ENCODE measurements at places on chromosomes 2 and 18.

GRCh38 chr2:230156782-230157699, 62.7 kb downstream of the SP110 start:
- DNase-seq = no peak

DNA sequence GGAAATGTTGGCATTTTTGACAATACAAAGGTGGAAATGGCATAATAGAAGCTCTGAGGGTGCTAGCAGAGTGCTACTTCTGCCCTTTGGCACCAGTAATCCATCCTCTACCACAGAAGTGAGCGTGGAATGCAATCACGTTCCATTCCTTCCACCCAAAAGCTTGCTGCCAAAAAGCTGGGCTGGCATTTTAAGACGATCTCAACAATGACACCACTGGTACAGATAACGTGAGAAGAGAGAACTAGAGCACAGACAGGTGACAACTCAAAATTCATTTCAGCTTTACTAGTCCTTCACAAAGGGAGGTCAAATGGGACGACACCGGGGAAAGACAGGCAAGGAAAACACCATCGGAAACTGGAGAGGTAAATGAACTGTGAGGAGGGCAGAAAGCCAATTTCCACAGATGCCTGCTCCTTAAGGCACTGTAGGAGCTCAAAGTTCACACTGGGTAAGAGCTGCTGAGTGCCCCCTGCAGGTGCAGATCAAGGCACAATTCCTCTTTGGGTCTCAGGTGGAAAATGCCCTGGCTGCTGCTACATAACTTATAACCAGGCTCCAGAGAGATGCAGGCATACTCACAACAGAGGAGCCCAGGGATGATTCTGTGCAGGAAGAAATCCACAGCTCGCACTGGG, 50.7 kb upstream of the RNU4ATAC start:
- DNase-seq = no peak

DNA sequence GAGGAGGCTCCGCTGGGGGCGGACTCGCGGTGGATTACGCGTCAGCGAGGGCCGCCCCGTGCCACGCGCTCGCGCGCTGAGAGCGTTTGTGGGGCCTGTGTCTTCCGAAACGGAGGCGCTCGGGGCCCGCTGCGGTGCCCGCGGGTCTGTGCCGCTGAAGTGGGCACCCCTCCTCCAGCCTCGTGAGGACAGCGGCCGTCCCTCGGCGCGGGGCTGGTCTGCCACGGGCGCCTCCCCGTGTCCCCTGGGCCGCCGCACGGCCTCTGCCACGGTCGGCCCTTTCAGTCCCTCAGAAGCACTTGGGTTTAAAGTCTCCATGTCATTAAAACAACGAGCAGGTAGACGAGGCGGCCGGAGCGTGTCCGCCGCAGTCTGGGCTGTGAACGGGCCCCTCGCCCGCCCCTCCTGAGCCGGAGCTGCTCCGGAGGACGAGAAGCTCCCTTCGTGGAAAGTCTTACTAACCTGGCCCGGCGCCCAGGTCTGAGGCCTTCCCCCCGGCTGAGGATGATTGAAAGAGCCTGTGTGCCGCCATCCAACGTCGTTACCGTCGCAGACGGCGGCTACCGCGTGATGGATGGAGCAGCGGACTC, 97.6 kb downstream of the NFATC1 start:
- DNase-seq = no peak

GRCh38 chr18:80179857-80180558, 67.3 kb downstream of the PARD6G start:
- no peak for DNase-seq

DNA sequence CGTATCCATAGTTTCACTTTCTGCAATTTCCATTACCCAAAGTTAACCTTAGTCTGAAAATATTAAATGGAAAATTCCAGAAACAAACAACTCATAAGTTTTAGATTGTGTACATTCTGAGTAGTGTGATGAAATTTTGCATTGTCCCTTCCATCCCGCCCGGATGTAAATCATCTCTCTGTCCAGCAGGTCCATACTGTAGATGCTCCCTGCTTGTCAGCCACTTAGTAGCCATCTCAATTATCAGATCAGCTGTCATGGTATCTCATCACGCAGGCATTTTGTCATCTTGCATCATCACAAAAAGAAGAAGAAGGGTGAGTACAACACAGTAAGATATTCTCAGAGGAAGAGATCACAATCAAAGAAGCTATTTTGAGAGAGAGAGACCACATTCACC, 185.0 kb upstream of the STK17B start:
- no peak for DNase-seq

DNA sequence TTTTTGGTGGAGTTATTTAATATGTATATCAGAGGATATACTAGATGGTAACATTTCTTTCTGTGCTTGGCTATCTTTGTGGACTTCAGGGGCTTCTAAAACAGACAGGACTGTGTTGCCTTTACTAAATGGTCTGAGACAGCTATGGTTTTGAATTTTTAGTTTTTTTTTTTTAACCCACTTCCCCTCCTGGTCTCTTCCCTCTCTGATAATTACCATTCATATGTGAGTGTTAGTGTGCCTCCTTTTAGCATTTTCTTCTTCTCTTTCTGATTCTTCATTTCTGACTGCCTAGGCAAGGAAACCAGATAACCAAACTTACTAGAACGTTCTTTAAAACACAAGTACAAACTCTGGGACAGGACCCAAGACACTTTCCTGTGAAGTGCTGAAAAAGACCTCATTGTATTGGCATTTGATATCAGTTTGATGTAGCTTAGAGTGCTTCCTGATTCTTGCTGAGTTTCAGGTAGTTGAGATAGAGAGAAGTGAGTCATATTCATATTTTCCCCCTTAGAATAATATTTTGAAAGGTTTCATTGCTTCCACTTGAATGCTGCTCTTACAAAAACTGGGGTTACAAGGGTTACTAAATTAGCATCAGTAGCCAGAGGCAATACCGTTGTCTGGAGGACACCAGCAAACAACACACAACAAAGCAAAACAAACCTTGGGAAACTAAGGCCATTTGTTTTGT, 52.7 kb downstream of the SMAD4 start:
- DNase-seq = no peak

DNA sequence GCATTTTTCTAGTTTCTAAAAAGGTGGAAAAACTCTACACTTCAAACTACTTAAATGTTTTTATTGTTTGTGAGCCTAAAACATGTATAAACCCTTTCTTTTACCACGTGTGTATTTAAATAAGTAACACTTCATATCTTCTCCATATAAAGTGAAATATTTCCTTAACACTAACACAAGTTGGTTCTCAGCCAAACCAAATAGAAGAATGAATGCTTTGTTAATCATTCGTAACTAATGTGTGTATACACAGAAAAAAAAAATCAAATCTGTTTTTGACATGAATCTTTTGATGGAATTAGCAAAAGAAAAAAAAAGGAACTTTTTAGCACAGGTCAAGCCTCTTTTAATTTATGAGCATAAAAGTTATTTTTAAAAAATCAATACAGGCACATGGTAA, 89.3 kb downstream of the EHBP1 start:
- no peak for DNase-seq

GRCh38 chr18:5759194-5759593, 136.1 kb downstream of the TMEM200C start:
- no peak for DNase-seq

DNA sequence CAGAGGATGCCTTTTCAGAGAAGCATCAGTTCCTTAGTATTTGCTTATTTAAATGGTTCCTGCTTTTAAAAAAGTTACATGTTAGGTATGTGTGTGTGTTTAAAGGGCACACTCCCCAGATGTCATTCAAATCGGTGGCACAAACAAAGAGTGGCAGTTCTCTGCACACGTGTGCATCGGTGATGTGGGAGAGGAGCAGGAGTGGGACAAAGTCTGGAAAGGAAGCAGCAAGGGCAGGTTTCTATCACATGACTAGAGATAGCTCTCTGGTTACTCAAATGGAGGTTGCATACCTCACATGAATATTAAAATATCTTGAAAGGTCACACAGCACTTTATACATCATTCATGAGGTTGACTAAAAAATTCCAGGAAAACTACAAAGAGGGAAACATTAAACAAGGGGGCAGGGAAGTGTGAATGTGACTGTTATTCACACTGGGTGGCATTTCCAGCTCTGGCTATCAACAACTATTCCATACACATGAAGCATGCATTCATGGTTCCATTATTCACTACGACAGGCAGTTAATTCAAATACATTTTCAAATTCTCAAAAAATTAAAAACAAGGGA, 64.7 kb downstream of the SEPTIN10 start:
- no peak for DNase-seq

GRCh38 chr2:46230677-46231425, 66.4 kb upstream of the EPAS1 start:
- DNase-seq = no peak

GRCh38 chr2:67625690-67626475, 228.8 kb downstream of the ETAA1 start:
- no peak for DNase-seq

GRCh38 chr2:198004921-198005829, 200.8 kb downstream of the PLCL1 start:
- no peak for DNase-seq

GRCh38 chr2:52312486-52312885, 1280.6 kb upstream of the NRXN1 start:
- DNase-seq = no peak

GRCh38 chr2:166725927-166726924, 162.1 kb upstream of the XIRP2 start:
- DNase-seq = no peak

DNA sequence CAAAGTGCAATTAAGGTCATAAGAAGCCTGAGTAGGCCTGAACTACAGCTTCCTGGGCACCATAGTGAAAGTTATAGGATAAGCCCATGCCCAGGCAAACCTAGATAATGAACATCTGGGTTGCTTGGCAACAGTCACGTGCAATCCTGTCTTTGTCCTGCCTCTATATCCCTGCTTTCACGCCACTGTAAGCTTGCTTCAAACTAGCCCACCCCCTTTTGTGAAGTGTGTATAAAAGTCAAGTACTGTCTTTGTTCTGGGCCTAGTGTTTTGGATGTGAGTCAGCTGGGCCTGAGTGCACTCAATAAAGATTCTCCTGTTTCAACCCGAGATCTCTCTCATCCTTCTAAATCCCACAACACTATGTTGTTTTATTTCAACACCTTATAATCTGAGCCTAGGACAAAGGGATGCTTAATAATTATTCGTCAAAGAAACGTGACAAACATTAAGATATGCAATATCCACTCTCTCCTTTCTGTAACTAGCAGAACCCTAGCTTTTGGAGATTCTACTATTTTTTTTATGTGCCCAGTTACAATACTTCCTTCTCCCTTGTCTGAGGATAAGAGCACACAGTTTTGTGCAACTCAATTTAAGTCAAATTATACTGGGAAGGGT, 927.8 kb downstream of the SUCLG1 start:
- DNase-seq = no peak

DNA sequence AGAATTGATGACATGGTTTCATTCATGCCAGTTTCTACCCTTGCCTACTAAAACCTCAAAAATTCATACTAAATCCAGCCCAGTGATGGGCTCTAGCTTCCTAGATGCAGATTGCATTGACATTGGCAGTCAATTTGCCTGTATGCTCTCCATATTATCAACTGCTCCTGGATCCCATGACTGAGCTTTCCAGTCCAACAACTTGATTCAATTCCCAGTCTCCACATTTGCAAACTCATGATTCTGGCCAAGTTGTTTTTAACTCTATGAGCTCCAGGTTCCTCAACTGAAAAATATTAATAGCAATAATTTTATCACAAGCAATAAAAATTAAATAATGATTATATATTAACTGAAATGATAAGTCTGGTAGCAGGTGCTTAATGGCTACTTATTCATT, 51.0 kb upstream of the DSC1 start:
- no peak for DNase-seq

- DNase-seq = no peak
Measured at GRCh38 chr2:138485019-138485418, 16.6 kb upstream of the SPOPL start.

DNA sequence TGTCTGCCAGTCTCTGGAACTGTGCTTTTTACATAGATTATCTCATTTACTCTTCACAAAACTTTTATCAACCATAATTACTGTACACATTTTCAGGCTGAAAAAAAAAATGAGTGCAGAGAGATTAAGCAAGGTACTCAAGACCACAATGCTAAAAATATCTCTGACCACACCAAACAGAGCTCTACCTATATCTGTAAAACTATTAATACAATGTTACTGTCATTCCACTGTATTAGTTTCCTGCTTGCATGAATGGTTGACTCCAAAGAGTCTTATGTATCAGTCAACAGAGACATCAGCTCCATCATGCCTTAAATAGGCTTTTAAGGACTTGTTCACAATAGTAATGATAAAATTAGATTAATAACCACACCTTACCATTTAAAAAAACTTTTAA, 134.7 kb upstream of the CCDC150 start:
- no peak for DNase-seq

- no peak for DNase-seq
Measured at GRCh38 chr2:13066676-13067075, 349.9 kb downstream of the TRIB2 start.

DNA sequence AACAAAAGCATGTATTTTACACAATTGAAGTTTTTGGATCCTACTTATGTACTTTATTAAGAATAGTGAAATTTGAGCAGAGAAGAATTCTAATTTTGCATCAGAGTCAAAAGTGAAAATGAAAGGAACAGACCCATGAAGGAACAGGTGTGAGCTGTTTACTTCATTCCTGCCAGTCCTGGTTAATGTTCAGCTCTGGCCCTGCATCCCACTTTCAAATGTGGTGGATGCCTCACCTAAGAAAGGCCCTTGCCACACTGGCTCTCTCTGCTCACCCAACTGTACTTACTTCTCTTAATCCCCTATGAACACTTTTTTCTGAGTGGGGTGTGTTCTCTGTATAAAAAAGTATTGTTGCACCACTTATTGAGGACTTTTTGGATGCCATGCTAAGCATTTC, 22.2 kb downstream of the FAM110C start:
- no peak for DNase-seq

GRCh38 chr2:67922080-67922785, 140.6 kb downstream of the C1D start:
- DNase-seq = no peak

- DNase-seq = no peak
Measured at GRCh38 chr18:10044054-10044453, 130.2 kb downstream of the VAPA start.

DNA sequence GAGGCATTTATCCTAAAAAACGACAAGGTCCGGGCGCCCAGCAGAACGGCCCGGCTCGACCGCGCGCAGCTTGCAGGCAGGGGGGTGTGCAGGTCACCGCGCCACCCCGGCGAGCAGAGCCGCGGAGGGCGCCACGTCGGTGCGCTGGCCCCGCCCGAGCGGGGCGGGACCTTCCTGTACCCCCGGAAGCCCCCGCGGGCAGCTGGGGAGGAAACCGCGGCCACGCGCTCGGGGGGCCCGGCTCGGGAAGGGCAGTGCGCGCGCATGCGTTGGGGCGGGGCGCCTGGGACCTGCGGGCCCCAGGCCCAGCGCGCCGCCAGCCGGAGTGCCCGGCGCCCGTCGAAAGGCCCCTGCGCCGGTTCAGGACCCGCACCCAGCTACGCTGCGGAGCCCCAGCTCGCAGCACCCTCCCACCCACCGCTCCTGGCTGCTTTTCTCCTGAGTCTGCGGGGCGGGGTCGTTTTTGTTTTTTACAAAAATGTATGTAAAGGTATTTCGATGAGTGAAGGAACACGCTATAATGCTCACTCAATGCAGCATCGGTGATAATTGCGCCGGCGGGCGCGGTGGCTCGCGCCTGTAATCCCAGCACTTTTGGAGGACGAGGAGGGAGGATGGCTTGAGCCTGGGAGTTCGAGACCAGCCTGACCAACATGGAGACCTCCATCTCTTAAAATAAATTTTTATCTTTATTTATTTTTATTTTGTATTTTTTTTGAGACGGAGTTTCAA, 47.7 kb upstream of the POMC start:
- DNase-seq = peak; percentile 63

Data from stimulated activated CD8-positive, alpha-beta memory T cell treated with anti-CD3 and anti-CD28 coated beads, Interleukin-4, amount 100 ng/mL, for 1 hour (primary cell).